ENCODE measurements at places on chromosomes 6 and 20. TPM values are rescaled to one million over a fixed set of nuclear protein-coding genes. Genes with fewer than 3 reads are reported as not detected.

DNA sequence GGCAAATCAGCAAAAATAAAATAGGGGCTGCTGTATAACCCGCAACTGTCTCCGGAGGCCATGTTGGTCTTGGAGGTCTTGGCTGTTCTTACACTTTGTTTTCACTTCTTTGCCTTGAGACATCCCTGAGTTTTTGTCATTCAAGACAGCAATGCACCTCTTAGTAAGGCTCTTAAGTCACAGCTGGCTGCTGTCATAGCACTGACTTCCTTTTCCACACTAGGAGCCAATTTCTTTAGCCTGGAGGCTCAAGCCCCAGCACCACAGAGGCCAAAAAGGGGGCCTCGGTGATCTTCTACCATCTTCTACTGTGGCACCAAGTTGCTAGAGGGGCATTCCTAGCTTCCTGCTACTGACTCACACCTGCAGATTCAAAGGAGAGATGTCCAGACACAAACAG, 536.3 kb downstream of the CDH26 start:
- H3K4me1 ChIP-seq, result no peaks in the 10 kb centered on the region
- peaks cover 11% of the 10 kb centered on the region for H3K27me3 ChIP-seq
- no peaks in the 10 kb centered on the region for H3K36me3 ChIP-seq

- H3K27me3 ChIP-seq, result no peaks in the 10 kb centered on the region
- peak overlapping the region; percentile 51 for H3K27ac ChIP-seq
- H3K4me3 ChIP-seq, result no peak overlapping the region
- DNase-seq, result no peak
These were observed 4.5 kb downstream of the TMEM63B start for GRCh38 chr6:44131892-44132291.

DNA sequence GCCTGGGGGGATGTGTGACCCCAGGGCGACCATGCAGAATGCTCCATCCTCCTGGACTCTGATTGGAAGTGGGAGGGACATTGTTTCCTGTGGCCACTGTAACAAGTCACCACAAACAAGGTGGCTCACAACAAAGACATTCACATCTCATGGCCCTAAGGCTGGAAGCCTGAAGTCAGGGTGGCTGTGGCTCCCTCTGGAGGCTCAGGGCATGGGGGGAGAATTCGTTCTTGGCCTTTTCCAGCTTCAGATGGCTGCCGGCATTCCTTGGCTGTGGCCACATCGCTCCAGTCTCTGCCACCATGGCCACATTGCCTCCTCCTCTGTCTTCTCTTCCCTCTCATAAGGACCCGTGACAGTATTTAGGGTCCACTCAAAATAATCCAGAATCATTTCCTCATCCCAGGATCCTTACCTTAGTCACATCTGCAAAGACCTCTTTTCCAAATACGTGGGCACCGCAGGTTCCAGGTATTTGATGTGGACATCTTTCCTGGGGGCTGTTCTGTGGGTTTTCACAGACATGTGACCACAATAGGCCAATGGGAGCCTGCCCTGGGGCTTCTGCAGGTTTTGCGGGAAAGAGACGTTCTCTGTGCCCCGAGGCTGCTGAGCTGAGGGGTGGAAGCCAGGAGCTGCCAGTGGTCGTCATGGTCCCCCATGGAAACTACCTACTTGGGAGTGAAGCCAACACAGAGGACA, 249.3 kb downstream of the PREX1 start:
- H3K36me3 ChIP-seq, result no peaks in the 10 kb centered on the region
- no peaks in the 10 kb centered on the region for H3K27me3 ChIP-seq
- no peaks in the 10 kb centered on the region for H3K4me1 ChIP-seq
- no peak overlapping the region for H3K4me3 ChIP-seq
- DNase-seq, result no peak

- H3K4me3 ChIP-seq, result no peak overlapping the region
- no peak for DNase-seq
- H3K4me1 ChIP-seq, result peaks cover 37% of the 10 kb centered on the region
- H3K27ac ChIP-seq, result peak overlapping the region; percentile 40
- no peaks in the 10 kb centered on the region for H3K36me3 ChIP-seq
These were observed 133.1 kb downstream of the LY86 start for GRCh38 chr6:6721606-6722005.

GRCh38 chr6:112899541-112899940, 552.4 kb downstream of the RFPL4B start:
- no peaks in the 10 kb centered on the region for H3K36me3 ChIP-seq

DNA sequence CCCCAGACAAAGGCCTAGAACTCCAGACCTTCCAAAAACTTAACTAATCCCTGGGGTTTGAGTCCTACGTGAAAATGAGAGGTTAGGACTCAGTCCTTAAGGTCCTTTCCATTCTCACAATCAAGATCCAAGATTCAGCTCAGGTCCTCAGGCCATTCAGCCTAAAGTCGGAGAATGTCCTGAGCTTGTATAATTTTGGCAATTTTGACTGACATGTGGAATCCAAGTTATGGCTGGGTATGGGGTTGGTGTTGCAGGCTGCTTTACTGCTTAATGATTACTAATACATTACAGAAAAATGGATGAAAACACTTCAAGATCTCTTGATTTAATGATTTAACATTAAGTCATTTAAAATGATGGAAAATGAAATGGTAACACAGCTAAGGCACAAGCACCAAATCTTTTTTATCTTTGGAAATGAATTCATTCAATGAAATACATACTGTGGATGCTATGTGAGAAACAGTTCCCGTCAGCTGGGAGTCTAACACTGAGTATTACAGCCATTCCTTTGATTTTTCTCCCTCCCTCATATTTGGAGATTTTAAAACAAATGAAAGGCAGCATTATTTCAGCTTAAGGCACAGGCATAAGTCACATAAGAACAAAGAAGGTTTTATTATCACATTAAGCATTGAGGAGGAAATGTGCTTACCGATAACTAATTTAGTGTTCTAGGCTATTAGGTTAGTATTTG, 1.3 kb downstream of the ARHGAP18 start:
- peak overlapping the region; percentile 65 for H3K4me3 ChIP-seq
- DNase-seq, result no peak
- no peaks in the 10 kb centered on the region for H3K27me3 ChIP-seq
- H3K36me3 ChIP-seq, result no peaks in the 10 kb centered on the region
- H3K4me1 ChIP-seq, result no peaks in the 10 kb centered on the region

DNA sequence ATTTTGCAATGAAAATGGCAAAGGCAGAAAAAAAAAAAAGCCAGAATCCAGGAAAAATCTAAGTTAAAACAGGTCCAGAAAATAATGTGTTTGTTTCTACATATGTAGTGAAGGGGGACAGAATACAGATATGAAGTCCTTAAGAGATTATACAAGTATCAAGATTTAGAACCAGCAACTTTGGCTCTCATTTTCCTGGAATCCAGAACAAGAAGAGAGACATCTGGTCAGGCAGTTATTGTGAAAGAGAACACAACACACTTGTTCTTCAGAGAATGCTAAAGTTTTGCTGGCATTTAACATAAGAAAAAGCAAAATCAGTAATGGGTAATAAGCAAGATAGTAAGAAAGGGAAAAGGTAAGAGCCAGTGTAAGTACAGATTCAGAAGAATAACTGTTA, 21.1 kb downstream of the BAG2 start:
- H3K27ac ChIP-seq, result peak overlapping the region; percentile 49
- no peaks in the 10 kb centered on the region for H3K27me3 ChIP-seq
- no peaks in the 10 kb centered on the region for H3K4me1 ChIP-seq
- no peak overlapping the region for H3K4me3 ChIP-seq

- no peak overlapping the region for H3K27ac ChIP-seq
- H3K36me3 ChIP-seq, result no peaks in the 10 kb centered on the region
- H3K27me3 ChIP-seq, result no peaks in the 10 kb centered on the region
- no peak overlapping the region for H3K4me3 ChIP-seq
These were observed 423.8 kb upstream of the SULF2 start for GRCh38 chr20:48209102-48209501.

MAP1LC3A gene
- total RNA-seq, result 28.1 TPM

MUC21 gene
- total RNA-seq, result not detected

MDFI gene
- 106 TPM for total RNA-seq

RFX6 gene
- total RNA-seq, result 6.8 TPM
